Stomach (tissue), 19 donors: ENCODE measurements at places on chromosomes 1 and 21.

DNA sequence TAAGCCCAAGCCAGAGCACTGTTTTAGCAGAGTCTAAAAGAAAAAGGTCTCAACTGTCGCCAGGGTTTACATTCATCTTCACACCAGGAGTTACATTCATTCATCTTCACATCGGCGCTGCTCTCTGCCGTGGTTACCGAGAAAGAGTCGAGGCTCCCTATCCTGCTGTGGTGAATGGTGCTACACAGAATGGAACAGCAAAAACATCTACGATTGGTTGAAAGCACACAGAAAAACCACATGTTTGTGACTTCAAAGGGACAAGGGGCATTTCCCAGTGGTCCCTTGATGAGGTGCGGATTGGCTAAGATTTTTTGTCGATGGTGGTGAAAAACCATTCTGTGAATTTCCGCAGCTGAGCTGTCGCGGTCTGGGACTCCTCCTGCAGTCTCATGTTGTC is 231.1 kb downstream of the SIPA1L2 start:
- DNase-seq, result no peak

DNA sequence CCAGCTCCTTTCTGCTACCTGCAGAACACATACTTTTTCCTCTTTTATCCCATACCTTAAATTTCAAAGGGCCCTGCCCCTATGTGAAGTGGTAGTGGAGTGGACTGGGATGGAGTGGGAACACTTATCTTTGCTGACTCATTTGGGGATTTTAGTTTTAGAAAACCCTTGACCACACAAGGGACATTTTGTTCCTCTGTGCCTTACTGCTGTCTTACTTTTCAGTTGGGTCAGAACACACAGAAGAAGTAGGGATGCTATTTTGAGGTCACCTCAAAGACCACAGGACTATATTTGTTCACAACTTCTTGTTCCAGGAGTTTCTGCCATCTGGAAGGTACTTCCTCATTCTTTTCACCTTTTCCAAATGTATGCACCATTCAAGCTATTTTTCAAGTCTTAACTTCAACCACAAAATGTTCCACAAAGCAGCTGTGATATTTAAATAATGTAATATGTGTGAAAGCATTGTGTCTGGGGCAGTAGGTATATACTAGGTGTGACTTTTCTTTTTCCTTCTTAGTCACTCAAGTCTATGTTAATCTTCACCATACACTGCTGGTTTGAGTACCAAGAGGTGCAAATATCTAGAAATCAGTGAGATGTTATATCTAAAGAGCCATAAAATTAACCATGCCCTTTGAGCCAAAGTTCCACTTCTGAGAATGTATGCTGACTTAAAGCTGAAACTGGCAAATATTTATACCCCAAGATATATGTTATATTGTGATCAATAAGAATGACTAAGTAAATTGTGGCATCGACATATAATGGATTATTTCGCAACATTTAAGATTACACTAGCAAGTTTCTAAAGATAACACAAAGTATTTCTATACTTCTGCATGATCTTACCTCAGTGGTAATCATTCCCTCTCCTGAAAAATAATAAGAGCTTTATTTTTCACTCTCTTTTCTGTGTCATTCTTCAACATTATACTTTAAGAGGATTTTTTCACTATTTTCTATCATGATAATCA is 308.5 kb downstream of the MRPL39 start:
- no peak for DNase-seq

GRCh38 chr21:31667132-31667531 is 7.6 kb downstream of the SOD1 start:
- no peak for DNase-seq

DNA sequence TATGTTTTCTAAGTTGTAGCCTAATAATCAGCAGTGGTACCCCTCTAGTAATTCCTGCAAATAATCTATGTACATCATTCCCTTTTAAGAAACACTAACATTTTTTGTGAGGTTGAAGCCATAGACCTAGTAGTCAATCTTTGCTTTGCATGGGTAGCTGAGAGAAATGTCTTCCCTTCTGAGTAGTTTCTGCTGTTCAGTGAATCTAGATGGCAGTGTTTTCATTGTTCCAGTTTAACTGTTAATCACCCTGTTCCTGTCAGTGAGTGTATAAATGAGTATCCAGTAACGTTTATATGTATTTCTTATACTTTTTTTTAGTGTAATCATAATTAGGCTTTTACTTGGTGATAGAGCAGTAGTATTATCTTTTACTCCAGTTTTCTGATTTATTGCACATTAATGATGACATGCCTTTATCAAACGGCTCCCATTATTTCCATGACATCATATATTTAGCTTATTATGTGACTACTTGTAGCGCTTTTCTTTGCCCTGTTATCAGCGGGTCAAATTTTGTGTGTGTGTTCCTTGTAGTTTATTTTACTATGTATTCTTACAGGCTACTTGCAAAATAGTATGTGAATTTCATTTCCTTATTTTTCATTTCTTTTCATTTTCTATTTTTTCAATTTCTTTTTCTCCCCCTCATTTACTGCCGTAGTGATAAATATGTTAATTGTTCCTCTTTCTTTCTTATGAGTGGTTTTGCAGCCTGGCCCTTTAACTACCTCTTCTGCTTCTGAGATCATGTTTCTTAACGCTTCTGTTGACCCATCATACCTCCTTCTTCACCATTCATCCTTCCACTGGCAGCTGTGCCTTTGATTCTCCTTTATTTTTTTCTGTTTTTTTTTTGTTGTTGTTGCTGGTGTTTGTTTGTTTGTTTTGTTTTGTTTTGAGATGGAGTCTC is 18.8 kb downstream of the CEP350 start:
- no peak for DNase-seq

DNA sequence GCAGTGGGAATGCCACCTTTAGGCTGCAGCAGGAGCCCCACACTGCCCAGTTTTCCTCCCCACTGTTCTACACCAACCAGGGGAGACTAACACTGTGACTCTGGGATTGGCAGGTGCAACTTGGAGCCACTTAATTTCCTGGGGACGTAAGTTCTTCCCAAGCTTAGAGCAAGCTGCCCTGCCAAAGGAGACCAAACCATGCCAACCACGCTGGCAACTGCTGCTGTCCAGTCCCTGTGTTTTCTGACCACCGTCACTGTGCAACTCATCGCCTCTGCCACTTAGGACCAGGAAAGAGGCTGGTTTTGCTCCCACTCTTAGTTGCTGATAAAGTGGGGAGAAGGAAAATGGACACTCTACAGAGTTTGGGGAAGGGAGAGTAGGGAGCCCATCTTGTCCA is 50.5 kb downstream of the VANGL1 start:
- DNase-seq, result no peak

DNA sequence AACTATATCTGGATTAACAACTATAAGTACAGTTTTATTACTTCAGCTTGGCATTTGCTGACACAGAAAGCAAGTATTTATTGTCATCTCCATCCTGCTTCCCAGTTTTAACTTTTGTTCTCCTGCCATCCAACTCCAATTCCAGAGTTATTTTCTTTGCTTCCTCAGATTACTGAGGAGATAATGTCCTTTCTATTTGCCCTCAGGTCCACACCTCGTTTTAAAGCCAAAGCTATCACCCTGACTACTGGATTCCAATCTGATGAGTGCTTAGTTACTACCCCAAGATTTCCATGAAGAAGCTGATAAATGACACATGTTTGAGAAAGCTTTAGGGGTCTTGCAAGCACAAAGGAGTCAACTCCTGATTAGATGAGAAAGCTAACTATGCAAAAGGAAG is 25.2 kb downstream of the ACKR1 start:
- no peak for DNase-seq

DNA sequence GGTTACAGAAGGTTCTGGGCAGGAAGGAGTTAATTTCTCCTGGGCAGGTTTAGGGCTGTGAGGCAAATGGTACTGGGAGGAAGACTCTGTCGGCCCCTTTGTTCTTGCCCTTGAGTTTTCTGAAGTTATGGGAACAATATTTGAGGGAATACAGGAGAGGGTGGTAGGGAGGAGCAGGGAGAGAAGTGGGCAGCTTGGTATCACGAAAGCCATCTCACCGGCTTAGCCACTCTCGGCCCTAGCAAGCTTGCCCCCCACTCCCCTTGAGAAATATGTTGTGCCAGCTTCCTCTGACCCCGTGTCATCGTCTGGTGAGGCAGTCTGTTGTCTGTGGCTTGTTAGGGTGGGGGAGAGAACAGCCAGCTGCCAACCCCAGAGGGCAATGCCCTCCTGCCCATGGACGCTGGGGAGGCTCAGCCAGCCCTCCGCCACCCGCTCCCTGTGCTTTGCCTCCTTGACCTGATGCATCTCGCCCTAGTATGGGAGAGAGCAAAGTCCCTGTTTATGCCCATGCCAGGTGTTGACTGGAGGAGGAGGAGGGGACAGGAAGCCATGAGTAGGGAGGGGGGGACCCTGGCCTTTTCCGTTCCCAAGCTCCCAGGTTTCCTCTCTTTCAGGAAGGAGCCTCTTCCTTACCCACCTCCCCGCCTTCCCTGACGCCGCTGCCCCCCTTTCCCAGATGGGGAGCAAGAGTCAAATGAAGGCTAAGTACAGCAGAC is 1.2 kb downstream of the EFNA1 start:
- peak; percentile 84 for DNase-seq

GRCh38 chr1:208202333-208202995 is 41.7 kb downstream of the PLXNA2 start:
- no peak for DNase-seq

- DNase-seq, result no peak
Measured at GRCh38 chr1:2237773-2238172, 9.7 kb downstream of the SKI start.

DNA sequence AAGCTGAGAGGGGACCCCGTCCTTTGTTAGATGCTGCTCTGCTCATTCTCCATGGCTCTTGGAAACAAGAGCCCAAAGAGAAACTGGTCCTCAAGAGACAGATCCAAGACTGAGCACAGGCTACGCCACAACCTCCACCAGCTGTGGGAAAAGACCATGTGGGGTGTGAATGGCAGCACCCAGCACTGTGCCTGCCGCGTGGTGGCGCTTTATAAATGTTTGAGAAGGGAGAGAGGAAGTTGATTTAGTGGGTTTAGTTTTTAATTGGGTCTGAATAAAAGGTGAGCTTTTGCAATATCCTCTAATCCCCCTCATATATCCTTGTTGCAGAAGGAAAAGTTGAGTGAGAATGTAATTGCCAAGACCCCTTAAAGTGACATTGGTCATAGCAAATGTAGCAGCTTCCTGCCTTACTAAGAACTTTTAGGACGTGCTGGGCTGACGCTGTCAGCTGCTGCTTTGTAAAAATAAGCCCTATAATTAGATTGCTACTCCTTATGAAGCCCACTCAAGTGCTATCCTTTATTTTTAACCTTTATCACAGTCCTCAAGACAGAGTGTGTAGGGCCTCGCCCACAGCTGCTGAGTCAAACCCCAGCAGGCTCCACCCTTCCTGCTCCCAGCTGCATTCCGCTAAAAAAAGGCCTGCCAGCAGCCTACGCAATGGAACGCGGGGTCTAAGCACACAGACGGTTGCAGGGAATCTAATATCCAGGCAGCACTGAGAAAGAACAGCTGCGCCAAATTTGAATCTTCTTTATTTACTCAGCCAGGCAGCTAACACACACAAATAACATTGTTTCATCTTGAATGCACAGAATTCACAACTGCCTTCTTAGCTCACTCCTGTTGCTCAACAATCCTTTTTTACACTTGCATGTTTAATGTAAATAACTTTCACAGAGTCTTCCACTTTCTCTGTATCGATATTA is 47.4 kb upstream of the PRDX6 start:
- DNase-seq, result peak; percentile 96

GRCh38 chr1:69506721-69507120 is 61.0 kb upstream of the LRRC7 start:
- DNase-seq, result no peak

DNA sequence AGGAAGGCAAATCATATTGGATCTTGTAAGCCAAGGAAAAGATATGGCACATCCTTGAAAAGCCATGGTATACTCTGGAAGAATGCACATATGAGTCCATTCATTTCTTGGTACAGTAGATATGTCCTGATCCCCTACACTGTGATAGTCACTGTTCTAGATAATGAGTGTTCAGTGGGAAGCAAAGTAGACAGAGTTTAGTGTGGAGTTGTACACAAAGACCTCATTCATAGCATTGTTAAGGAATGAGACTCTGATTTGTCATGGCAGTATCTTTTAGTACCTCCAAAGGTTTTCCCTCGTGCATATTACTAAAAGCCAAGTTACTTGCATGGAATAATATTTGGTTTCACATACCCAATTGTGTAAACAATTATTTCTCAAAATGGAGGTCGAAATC is 204.7 kb downstream of the NFIA start:
- no peak for DNase-seq
